Fibroblast of skin of abdomen (primary cell): ENCODE measurements at places on chromosomes 1 and 21.
A peak's percentile ranks its signal among the peaks of the same experiment; 100 is the strongest.

GRCh38 chr1:66642992-66643391, 109.0 kb downstream of the SGIP1 start:
- peak; percentile 33 for DNase-seq

- DNase-seq = no peak
These were observed 9.9 kb downstream of the TGFBR3 start for GRCh38 chr1:91876040-91876470.

DNA sequence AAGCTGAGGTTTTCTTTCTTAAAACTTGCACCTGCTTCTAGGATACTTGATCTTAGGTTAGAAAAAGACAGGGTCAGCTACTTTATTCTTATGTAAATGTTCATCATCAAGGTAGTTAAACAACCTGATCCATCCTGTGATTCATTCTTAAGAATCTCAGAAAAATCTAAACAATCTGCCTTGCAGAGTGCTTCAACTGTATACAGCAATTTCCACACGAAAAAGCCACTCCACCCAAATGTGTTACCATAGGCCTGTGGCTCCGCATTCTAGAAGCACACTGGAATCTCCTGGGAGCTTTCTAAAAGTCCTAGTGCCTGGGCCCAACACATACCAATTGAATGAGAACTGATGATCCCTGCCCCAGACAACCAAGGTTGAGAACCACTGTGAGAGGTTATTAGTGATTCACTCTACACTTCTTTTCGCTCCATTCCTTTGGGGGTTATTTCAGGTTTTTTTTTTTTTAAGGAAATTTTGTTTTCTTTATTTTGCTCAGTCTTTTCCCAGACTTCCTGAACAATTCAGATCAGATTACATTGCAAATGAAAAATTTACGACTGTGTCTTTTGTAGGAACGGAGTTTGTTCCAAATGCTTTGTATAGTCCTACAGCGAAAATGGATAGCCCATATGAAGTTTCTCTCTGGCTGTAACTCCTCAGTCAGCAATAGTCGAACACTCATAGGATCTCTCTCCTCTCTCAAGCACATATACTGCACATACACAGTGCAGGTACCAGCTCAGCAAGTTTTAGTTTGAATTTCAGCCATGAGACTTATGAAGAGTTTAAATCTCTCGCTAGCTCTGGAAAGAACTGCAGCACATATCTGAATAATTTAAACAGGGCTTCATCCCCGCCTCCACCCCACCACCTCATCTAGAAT, 16.1 kb downstream of the SMYD2 start:
- DNase-seq = peak; percentile 90

- no peak for DNase-seq
These were observed 12.6 kb downstream of the RIMKLA start for GRCh38 chr1:42392967-42393848.

DNA sequence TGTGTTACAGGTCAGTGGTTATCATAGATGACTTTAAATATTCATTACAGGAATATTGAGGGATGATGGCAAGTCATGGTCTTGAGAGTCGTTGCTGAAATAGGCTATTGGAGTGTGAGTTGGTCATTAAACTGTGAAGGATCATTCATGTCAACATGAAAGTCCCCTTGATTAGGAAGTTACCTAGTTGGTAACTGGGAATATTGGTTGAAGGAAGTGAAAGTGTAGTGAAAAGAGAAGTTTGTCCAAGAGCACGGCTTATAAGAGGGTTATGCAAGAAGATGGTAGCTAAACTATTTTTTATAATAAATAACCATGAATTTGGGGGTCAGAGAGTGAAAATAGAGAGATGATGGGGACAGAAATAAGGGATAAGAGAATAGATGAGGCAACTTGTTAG, 16.9 kb downstream of the CRB1 start:
- no peak for DNase-seq

DNA sequence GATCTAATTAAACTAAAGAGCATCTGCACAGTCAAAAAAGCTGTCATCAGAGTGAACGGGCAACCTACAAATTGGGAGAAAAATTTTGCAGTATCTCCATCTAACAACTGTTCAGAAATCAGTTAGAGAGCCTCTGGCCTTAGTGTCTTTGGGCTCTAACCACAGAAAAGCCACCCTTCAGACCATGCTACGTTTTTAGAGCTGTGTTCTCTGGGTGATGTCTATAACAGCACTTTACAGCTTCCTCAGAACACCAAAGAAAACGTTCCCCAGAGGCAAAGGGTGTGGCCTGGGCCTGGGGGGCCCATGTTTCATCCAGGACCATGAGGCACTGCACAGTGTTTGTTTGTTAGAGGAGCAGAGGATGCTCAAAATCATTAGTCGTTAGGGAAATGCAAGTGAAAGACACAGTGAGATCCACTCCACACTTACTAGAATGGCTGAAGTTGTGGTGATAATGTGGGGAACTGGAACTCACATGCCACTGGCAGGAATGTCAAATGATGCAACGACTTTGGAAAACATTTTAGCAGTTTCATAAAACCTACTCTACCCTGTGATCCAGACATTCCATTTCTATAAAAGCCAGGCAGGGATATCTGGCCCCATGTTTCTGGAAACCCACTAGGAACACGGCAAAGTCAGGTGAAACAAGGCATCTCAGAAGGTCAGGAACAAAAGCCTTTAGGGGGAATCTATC, 250.4 kb upstream of the HOOK1 start:
- peak; percentile 32 for DNase-seq

DNA sequence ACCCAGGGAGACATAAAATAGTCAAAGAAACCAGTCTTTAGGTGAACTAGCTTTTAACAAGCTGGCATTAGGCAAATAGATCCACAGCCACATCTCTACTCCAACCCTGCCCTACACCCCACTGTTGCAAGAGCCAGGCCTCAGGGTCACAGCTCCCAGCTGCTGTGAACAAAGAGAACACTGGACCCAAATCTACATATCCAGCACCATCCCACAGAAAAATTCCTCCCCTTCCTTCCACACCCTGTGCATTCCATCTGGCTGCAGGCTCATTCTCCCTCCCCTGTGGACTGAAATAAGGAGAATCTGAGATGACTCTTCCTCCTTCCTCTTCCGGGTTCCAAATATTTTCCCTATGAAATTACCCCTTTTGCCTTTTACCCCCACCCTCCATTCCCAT, 23.2 kb downstream of the DLGAP3 start:
- no peak for DNase-seq

- DNase-seq = peak; percentile 61
These were observed 83.2 kb downstream of the TM2D1 start for GRCh38 chr1:61641578-61642336.

DNA sequence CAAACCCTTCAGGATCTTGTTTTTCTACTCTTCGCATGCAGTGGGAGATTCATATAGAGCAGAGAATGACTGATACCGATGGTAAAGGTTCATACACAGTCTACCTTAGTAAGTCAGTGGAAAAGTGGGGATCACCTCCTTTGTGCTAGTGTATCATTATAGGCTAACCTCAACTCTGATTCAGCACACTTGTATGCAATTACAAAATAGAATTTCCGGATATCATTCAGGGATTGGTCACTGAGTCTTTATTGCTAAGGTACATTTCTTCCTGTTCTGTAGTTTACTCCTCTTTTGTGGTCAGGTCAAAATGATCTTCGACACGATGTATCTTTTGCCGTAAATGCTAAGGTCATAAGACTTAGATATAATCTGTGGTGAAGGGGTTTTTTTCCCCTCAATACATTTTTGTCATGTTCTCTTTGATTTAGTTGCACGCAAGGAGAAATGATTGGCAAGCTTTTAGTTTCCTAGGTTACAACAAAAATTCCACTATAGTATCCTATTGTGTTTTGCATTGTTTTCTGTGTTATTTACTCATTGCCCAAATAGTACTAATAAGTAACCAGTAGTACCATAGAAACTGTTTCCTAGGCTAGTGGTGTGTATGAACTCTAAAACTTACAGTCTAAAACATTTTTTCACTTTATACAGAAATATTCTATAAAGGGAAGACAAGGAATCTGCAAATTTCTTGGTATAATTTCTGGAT, 35.7 kb upstream of the PLA2G4A start:
- DNase-seq = no peak

DNA sequence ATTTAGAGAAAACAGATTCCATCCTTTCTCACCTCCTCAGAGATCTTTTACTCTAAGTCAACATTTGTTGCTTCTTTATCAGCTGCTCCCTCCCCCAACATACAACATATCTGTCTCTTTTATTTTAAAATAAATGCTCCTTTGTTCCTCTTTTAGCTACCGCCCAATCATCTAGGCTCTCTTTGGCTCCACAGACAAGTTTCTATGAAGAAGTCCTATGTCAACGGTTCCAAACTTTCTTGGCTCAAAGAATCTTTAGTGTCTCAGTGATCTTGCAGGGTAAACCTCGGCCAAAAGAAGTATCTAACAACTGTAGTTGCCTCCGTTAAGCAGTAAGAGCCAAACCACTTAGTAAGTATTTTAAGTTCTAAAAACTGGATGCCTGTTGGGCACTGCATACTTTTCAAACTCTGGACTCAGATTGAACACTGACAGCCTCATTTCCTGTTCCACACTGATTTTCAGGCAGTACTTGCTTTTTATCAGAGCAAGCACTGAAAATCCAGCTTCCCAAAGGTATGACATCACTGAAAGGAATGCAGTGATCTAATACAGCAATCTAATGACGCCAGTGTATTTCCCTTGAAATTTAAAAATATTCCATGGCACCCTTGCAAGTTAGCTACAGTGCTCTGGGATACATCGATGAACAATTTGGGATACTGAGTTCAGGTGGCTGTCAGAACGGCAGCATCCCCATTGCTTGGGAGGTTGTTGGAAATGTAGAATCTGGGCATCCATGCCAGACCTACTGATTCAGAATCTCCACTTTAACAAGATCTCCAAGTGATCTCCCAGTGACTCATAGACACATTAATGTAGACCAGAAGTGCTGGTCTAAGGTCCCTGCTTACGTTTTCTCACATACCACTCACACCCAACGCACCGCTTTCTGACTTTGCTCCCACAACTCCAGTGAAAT, 26.8 kb downstream of the EGLN1 start:
- DNase-seq = peak; percentile 94

DNA sequence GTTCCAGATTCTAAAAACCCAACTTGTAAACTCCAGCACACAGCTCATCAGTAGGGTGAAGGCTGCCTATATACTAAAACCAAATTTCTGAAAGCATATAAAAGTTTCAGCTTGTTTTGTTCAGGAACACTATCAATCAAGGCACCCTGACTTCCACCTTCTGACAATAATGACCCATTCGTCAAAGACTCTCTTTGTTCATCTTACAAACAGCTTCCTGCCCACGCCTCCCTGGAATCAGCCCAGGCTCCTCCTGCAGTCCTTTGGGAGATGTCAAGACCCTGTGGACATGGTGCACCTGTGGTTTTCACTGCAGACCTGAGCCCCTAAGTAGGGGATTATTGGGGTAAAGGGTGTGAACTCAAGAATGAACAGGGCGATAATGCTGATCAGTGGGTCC, 178.9 kb upstream of the CAMK1G start:
- no peak for DNase-seq

- peak; percentile 13 for DNase-seq
These were observed 77.5 kb downstream of the MAST2 start for GRCh38 chr1:45880930-45881329.

- DNase-seq = peak; percentile 37
These were observed 101.7 kb upstream of the FGGY start for GRCh38 chr1:59195151-59195550.
